ENCODE measurements at places on chromosomes 4 and X. TPM values are rescaled to one million over a fixed set of nuclear protein-coding genes. Genes with fewer than 3 reads are reported as not detected.

CXCL8 gene
- total RNA-seq: 66.9 TPM

CTSO gene
- total RNA-seq: 5.0 TPM

FAM184B gene
- total RNA-seq: under 0.01 TPM

MAGEA11 gene
- 23.4 TPM for total RNA-seq

H2BW2 gene
- total RNA-seq: not detected

CFAP299 gene
- total RNA-seq: not detected

AMTN gene
- not detected for total RNA-seq

SLC6A14 gene
- total RNA-seq: not detected

CASP6 gene
- 37.5 TPM for total RNA-seq

SOX3 gene
- total RNA-seq: not detected

SLC4A4 gene
- under 0.01 TPM for total RNA-seq

TRO gene
- total RNA-seq: 9.9 TPM

CORIN gene
- total RNA-seq: not detected

CLCN4 gene
- total RNA-seq: 0.78 TPM

TFDP3 gene
- not detected for total RNA-seq

TCEAL2 gene
- total RNA-seq: not detected

VCX2 gene
- not detected for total RNA-seq

FGFBP2 gene
- total RNA-seq: 0.20 TPM

CENPVL2 gene
- total RNA-seq: not detected

DMRTC1 gene
- not detected for total RNA-seq

SPCS3 gene
- total RNA-seq: 62.4 TPM

BBS12 gene
- total RNA-seq: 3.5 TPM

OTUD6A gene
- total RNA-seq: not detected

MAGEB4 gene
- not detected for total RNA-seq

TRIM2 gene
- 34.7 TPM for total RNA-seq

C1QTNF7 gene
- total RNA-seq: not detected

NEUROG2 gene
- total RNA-seq: 0.12 TPM

TBC1D1 gene
- total RNA-seq: 66.0 TPM

EFHC2 gene
- not detected for total RNA-seq

ZNF185 gene
- 2.9 TPM for total RNA-seq
